ENCODE measurements at places on chromosomes 7 and 10.

DNA sequence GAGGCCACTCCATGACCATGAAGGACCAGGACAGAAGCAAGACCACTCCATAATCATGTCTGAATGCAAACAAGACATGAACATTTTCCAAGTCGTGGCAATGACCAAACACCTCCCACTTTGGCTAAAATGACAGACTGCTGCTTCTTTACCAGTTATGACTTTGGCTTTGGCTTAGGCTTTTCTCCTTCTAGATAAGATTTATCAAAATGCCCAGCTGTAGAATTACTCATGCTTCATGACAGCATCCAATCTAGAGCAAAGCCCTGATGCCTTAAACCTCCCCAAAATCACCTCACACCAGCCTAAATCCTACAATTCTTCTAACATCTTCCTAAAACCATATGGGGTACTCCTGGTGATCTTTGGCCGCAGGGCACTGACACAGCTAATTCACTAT lies 102.1 kb downstream of the VPS41 start:
- DNase-seq, result no peak

- no peak for DNase-seq
These were observed 861 bp upstream of the LIMK1 start for GRCh38 chr7:74082770-74083116.

- DNase-seq, result no peak
These were observed 85.9 kb downstream of the LSMEM1 start for GRCh38 chr7:112566442-112567324.

GRCh38 chr7:149838992-149839408 lies 825 bp downstream of the ZNF862 start:
- no peak for DNase-seq

DNA sequence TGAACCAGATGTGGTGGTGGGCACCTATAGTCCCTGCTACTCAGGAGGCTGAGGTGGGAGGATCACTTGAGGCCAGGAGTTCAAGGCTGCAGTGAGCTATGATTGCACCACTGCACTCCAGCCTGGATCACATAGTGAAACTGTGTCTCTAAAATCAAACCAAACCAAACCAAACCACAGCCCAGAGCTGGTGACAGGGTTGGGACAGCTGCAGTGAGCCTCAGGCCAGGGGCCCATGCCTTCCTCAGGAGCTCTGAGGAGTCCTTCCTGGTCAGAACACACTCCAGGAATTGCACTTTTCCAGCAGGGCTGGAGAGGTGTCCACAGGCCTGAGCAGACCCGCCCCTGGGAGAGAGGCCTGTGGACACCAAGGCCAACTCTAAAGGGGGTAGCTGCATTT lies 32.5 kb upstream of the OCM2 start:
- DNase-seq, result no peak

GRCh38 chr10:63692220-63692896 lies 171.2 kb downstream of the REEP3 start:
- no peak for DNase-seq

- DNase-seq, result no peak
These were observed 101.8 kb downstream of the EGFR start for GRCh38 chr7:55120501-55121198.

DNA sequence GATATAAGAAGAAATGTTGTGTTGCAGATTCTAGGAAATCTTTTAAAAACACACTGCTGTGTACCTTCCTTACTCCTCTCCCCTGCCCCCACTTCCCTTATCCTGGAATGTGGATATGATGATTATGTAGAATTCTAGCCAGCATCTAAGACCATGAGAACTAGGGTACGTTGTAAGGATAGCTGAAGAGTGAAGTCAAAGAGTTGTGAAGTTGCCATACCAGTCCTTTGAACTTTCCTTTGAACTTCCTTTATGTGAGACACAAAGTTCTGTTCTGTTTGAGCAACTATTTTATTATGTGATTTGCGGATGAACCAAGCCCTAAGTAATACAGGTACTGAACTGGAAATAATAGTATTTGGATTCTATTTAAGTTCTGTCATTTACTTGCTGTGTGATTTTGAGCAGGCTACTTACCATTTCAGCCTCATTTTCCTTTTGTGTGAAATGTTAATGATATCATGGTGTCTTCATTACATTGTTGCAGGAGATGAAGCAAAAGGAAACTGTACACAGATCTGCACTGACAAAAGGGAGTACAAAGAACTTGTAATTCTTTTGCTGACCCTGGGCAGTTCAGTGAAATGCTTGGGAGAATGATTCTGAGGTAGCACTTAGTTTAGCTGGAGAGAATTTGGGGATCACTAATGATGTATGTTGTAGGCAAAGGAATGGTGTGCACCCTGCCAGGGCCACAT lies 31.4 kb downstream of the RPA3 start:
- no peak for DNase-seq

GRCh38 chr10:35388197-35388596 lies 51.9 kb downstream of the CCNY start:
- DNase-seq, result no peak

GRCh38 chr10:80492848-80493521 lies 38.9 kb downstream of the TSPAN14 start:
- DNase-seq, result no peak

GRCh38 chr7:70630440-70630817 lies 501.5 kb upstream of the GALNT17 start:
- DNase-seq, result no peak

DNA sequence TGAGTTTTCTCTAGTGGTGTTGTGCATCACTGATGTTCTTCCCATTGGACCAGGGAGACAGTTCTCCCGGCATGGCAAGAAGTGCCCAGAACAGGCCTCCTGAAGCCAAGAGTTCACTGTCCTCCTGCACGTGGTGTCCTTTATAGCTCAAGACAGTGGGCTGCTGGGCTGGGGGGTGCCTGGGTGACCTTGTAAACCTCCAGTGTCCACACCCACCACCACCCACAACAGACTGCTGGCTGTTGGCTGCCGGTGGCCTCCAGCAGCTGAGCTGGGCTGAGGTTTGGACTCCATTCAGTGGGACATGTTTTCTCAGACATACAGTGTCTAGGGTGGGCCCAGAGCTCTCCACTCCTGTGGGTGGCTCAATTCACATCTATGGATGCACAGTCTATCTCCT lies 42.2 kb downstream of the HK1 start:
- DNase-seq, result no peak

DNA sequence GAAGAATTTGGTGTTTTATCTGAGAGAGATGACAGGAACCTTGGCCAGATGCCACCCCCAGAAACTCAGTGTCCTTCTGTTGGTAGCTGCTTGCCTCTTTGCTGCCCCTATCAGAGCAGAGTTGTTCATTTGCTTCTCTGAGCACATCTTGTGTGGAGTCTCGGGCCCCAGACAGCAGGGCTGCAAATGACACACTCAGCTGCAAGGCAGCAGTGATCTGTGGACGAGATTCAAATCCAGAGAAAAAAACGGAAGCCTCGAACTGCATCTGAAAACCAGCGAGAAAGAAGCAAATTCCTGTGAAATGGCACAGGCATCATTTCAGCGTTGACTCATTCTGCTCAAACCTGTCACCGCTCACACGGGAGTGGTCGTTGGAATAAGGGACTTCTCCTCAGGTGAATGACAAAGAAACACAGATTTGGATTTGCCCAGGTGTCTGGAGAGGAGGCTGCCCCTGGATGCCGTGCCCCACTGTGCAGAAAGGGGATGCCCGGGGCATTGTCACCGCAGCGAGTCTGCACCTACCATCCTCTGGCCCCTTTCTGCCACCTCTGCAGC lies 144.7 kb downstream of the PFKFB3 start:
- peak; percentile 54 for DNase-seq

GRCh38 chr7:151756076-151756731 lies 120.7 kb downstream of the PRKAG2 start:
- DNase-seq, result peak; percentile 65

DNA sequence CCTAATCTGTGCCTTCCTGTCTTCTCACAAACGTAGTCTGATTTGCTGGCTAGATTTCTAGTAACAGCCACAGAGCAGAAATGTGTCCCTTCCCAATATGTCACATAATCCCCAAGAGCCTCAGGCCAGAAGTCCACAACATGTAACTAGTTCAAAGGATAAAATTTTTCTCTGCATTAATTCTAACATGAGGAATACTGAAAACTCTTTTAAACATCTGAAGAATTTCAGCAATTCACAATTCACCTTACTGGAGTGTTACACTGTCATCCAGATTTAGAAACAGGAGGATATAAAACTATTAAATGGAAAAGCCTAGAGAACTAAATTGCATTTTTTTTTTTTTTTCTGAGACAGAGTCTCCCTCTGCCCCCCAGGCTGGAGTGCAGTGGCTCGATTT lies 2.5 kb upstream of the DDX56 start:
- no peak for DNase-seq

GRCh38 chr10:99528494-99529441 lies 4.0 kb upstream of the NKX2-3 start:
- no peak for DNase-seq

DNA sequence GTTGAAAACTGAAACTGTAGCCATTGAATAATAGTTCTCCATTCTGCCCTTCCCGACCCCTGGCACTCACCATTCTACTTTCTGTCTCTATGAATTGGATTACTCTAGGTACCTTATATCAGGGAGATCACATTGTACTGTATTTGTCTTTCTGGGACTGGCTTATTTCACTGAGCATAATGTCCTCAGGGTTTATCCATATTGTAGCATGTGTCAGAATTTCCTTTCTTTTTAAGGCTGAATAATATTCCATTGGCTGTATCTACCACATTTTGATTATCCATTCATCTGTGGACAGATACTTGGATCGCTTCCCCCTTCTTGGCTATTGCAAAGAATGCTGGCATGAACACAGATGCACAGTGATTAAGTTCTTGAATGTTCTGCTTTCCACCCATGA lies 107.4 kb downstream of the CDH23 start:
- no peak for DNase-seq

- no peak for DNase-seq
These were observed 191.7 kb downstream of the PPP1R9A start for GRCh38 chr7:95099106-95099505.

- DNase-seq, result no peak
These were observed 2.4 kb downstream of the PRDX3 start for GRCh38 chr10:119176166-119176565.

GRCh38 chr10:116096526-116096925 lies 176.5 kb downstream of the GFRA1 start:
- no peak for DNase-seq

DNA sequence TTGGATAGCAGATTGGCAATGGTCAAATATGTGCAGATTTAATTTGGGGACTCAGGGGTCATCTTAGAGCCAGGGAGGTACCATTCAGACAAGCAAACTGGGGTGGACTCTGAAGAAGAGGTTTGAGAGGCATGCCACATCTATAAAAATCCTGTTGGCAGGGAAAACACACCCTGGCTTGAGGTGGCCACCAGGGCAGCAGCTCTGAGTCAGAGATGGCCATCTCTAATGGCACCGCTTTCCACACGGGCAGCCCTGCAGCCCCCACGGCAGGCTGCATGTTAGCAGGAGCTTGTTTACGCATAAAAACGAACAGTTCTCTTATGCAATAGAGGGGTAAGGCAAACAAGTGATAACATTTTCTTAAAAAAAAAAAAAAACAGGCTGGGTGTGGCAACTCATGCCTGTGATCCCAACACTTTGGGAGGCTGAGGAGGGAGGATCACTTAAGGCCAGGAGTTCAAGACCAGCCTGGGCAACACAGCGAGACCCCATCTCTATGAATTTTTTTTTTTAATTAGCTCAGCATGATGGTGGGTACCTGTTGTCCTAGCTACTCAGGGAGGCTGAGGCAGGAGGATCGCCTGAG lies 14.9 kb downstream of the DLG5 start:
- DNase-seq, result no peak

- no peak for DNase-seq
These were observed 17.0 kb downstream of the XPNPEP1 start for GRCh38 chr10:109906316-109906715.

GRCh38 chr7:503575-504111 lies 16.0 kb downstream of the PDGFA start:
- DNase-seq, result no peak

GRCh38 chr7:76515999-76516443 lies 5.7 kb downstream of the UPK3B start:
- no peak for DNase-seq

DNA sequence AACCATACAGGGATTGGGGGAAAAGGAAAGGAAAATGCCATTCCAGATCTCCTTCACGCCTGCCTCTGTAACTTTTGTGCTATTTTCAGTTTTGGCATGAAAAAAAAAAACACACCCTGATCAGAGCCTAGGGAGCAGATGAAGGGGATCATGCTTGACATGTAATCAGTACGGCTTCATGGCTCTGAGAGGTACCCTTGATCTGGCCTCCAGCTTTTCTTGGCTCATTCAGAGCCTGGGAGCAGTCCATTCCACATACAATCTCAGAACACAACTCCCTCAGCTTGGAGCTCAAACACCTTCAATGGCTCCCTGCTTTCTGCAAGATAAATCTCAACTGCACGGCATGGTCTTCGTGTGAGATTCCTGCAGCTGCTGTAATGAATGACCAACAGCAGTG lies 422.8 kb upstream of the ZMIZ1 start:
- DNase-seq, result no peak

GRCh38 chr7:33529070-33529469 lies 376.3 kb upstream of the BMPER start:
- DNase-seq, result no peak

GRCh38 chr7:139560678-139561077 lies 37.2 kb downstream of the CLEC2L start:
- DNase-seq, result no peak

DNA sequence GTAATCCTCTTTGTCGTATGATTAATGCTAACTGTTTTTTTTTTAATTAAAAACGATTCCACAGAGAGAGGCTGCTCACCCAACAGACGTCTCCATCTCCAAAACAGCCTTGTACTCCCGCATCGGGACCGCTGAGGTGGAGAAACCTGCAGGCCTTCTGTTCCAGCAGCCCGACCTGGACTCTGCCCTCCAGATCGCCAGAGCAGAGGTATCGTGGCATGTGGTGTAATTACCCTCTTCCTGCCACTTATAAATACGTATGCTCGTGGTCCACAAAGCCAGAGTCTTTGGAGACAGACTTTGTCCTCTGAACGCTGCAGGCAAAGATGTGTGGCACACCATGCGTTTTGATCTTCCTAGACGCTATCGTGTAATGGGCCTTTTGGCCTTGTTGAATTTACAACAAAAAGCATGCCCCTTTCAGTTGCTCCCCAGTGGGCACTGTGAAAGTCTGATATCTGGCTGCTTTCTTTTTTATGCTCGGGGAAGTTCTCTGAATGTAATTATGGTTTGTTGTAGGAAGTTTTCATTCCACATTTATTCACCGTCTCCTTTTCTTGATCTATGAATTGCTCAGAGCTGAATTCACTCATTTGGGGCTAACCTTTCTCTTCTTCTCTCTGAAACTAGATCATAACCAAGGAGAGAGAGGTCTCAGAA lies 33.6 kb upstream of the BTBD16 start:
- DNase-seq, result no peak

Data from CD4-positive, alpha-beta T cell treated with Interferon gamma for 1 hour (primary cell).